ENCODE measurements at places on chromosomes 7 and 10. TPM values are rescaled to one million over a fixed set of nuclear protein-coding genes. Genes with fewer than 3 reads are reported as not detected.

DNA sequence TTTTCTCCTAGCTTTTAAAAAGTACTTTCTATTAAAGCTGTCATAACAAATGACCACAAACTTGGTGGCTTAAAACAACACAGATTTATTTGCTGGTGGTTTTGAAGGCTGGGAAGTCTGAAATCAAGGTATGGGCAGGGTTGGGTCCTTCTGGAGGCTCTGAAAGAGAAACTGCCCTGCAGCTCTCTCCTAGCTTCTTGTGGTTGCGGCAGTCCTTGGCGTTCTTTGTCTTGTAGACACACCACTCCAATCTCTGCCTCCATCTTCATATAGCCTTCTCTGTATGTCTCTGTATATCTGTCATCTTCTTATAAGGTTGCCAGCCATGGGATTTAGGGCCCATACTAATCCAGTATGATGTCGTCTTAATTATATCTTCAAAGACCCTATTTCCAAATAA, 79.4 kb upstream of the PRR15 start:
- no peak for DNase-seq

DNA sequence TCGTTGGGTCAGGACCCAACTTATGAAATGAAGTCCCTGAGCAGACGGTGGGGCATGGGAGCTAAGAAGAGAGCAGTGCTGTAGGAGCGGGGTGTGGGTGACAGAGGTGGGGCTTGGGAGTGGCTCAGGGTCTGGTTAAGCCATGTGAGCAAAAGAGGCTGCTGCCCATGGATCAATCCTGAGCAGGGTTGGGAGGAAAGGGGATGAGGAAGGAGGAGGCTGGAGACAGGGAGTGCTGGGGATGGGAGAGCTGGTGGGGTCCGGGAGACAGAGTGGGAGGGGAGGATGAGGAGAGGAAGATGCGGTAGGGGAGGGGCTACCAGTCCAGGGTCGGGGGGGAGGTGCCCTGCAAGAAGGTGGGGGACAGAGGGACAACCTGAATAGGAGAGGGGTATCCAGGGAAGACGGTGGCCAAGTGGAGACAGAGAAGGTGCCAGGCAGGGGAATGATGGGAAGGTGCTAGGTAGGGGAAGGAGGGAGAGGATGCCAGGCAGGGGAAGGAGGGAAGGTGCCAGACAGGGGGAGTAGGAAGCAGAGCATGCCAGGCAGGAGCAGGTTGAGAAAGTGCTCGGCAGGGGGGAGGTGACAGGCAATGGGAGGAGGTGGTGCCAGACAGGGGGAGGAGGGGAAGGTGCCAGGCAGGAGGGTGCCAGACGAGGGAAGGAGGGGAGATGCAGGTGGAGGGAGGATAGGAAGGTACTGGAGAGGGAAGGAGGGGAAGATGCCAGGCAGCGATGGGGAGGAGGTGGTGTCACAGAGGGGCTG, 27.5 kb upstream of the SMARCD3 start:
- no peak for DNase-seq

DNA sequence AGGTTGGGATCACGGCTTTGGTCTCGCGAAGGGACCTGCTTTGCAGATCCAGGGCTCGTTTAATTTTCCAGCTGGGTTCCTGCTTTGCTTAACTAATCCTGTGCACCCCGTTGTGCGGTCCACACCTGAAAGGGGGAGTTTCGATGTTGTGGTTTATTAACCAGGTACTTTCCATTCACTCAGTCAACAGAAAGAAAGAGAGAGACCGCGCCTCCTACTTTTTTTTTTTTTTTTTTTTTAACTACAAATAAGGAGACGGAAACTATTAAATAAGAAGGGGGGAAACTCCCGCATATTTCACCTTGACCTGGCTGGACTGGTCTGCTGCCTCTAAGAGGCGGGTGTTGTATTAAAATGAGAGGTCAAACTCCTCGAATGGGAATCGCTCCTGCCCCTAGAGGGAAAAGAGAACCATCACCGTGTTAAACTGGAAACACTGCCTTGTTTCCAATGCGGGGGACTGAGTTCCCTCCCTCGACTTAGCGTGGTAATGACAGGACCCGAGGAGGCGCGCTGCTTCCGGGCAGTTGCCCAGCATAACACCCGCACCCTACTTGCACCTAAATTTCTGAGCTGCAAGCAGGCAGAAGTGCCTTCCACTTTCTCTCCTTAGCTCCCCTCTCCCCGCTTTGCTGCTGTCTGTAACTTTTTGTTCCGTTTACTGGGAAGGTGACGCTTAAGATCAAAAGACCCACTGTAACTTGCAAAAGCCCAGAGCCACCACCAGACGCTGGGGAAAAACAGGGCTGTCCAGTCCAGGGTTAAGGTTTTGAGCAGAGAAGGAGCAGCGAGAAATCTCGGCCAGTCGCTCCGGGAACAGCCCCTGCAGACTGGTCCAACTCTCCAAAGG, 1.1 kb upstream of the ITGB8 start:
- peak; percentile 56 for DNase-seq

- no peak for DNase-seq
Observed at GRCh38 chr7:30970594-30971094, 6.9 kb downstream of the GHRHR start.

- no peak for DNase-seq
Observed at GRCh38 chr7:64300641-64301405, 12.9 kb upstream of the ZNF736 start.

GRCh38 chr7:121355574-121355973, 26.8 kb downstream of the WNT16 start:
- DNase-seq, result no peak

GRCh38 chr7:64612452-64612851, 49.6 kb upstream of the ZNF680 start:
- no peak for DNase-seq

- DNase-seq, result no peak
Observed at GRCh38 chr10:125056161-125057132, 103.9 kb downstream of the CTBP2 start.

DNA sequence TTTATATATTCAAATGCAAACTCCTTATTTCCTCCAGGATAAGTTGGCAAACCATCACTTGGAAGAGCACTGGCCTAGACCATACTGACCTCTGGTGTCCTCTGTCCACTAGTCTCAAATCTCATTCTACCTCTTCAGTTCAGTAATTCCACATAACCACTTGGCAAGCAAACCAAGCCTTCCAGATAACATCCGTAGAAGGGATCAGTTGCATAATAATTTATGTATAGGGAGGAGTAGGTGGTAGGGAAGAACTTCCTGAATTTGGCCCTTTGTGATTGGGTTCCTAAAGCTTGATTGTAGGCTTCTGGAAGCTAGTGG, 55.0 kb downstream of the WAC start:
- DNase-seq, result no peak

GRCh38 chr10:123146894-123147634, 872 bp upstream of the HMX2 start:
- DNase-seq, result no peak

- peak; percentile 45 for DNase-seq
Observed at GRCh38 chr7:99253369-99253768, 19.3 kb upstream of the MYH16 start.

Gene KIAA1549
- total RNA-seq, result 1.8 TPM

Gene PNLIPRP1
- 0.69 TPM for total RNA-seq

Gene C10orf105
- total RNA-seq, result 0.05 TPM

Gene GRM3
- not detected for total RNA-seq

Gene CLDN3
- not detected for total RNA-seq

Data from heart right ventricle (tissue), 16 donors.